ENCODE measurements at places on chromosomes 11 and 22. TPM values are rescaled to one million over a fixed set of nuclear protein-coding genes. Genes with fewer than 3 reads are reported as not detected.

Gene SERPING1
- total RNA-seq, result 31.2 TPM

Gene E2F8
- total RNA-seq, result 2.5 TPM

Gene MPST
- 33.3 TPM for total RNA-seq

Gene OR4D9
- not detected for total RNA-seq

Gene TMEM151A
- total RNA-seq, result 4.0 TPM

Gene TRIM49D2
- total RNA-seq, result not detected

Gene ESAM
- total RNA-seq, result 25.6 TPM

Gene DNAJB7
- not detected for total RNA-seq

Gene PLA2G3
- not detected for total RNA-seq

Gene MS4A13
- total RNA-seq, result not detected

Gene SERPINH1
- 479 TPM for total RNA-seq

Gene TYMP
- total RNA-seq, result 10.6 TPM

Gene OR5L2
- not detected for total RNA-seq

Gene MTFP1
- total RNA-seq, result 18.7 TPM

Gene LRRC10B
- 0.22 TPM for total RNA-seq

Gene UBASH3B
- 6.5 TPM for total RNA-seq

Gene LGR4
- 350 TPM for total RNA-seq

Gene FAM111B
- 12.1 TPM for total RNA-seq

Gene WT1
- not detected for total RNA-seq

Gene OR10D3
- not detected for total RNA-seq

Gene ASCL2
- 0.82 TPM for total RNA-seq

Gene EXPH5
- 10.3 TPM for total RNA-seq

Gene OR51I1
- total RNA-seq, result not detected

Gene SYNGR1
- 82.6 TPM for total RNA-seq

Gene DGAT2
- total RNA-seq, result 5.2 TPM

Gene ASRGL1
- total RNA-seq, result 17.8 TPM

Gene MS4A7
- 8.8 TPM for total RNA-seq

Gene NARS2
- total RNA-seq, result 41.2 TPM

Gene BTG4
- not detected for total RNA-seq

Gene OR52N4
- total RNA-seq, result not detected

Gene CASP12
- 0.27 TPM for total RNA-seq

Gene VSIG10L2
- not detected for total RNA-seq

Gene PANX3
- not detected for total RNA-seq

Gene MYOD1
- total RNA-seq, result 2.4 TPM

Gene CCS
- 36.2 TPM for total RNA-seq

Gene WNT11
- total RNA-seq, result 6.9 TPM

Gene SCGB2A2
- total RNA-seq, result not detected

Gene KRTAP5-9
- not detected for total RNA-seq

Gene SHANK2
- total RNA-seq, result 28.9 TPM

Gene KCNE3
- total RNA-seq, result 5.8 TPM

Gene AIFM3
- total RNA-seq, result 26.3 TPM

Gene PTPRCAP
- total RNA-seq, result 0.71 TPM

All from camera-type eye (tissue), 1 donor.